Upper lobe of left lung (tissue), 6 donors: ENCODE measurements at places on chromosomes 1 and 21.

GRCh38 chr1:71533950-71534349 lies 453.1 kb upstream of the ZRANB2 start:
- DNase-seq, result no peak
- no peaks in the 10 kb centered on the region for H3K27me3 ChIP-seq
- no peak overlapping the region for H3K27ac ChIP-seq
- no peaks in the 10 kb centered on the region for H3K36me3 ChIP-seq
- no peak overlapping the region for H3K4me3 ChIP-seq

DNA sequence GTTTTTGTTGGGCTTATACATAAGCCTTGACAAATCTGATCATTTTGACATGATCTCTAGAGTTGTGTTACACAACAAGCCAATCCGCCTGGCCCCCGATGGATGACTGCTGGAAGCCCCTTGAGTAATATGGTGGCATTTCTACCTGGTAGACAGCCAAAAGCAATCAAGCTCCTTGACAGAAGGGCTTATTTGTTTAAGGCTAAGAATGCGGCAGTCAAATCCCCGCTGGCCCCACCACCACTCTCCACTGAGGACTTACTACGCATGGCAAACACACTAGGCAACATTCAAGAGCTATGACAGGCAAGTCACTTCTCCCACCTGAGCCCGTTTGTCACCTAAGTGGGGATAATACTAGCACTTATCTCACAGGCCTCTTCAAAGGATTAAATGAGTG lies 33.4 kb upstream of the C1orf198 start:
- peak overlapping the region; percentile 7 for H3K27ac ChIP-seq
- no peaks in the 10 kb centered on the region for H3K36me3 ChIP-seq
- H3K4me1 ChIP-seq, result peaks cover 19% of the 10 kb centered on the region
- H3K27me3 ChIP-seq, result no peaks in the 10 kb centered on the region

GRCh38 chr1:18175530-18176377 lies 68.2 kb downstream of the IGSF21 start:
- no peak overlapping the region for H3K27ac ChIP-seq
- DNase-seq, result no peak
- H3K4me3 ChIP-seq, result no peak overlapping the region
- H3K27me3 ChIP-seq, result no peaks in the 10 kb centered on the region
- no peaks in the 10 kb centered on the region for H3K36me3 ChIP-seq

GRCh38 chr1:92953491-92953890 lies 7.8 kb downstream of the DIPK1A start:
- DNase-seq, result no peak
- H3K27me3 ChIP-seq, result no peaks in the 10 kb centered on the region
- no peak overlapping the region for H3K27ac ChIP-seq
- no peaks in the 10 kb centered on the region for H3K4me1 ChIP-seq
